Mesendoderm (in vitro differentiated cells): ENCODE measurements at places on chromosomes 13 and 19.

DNA sequence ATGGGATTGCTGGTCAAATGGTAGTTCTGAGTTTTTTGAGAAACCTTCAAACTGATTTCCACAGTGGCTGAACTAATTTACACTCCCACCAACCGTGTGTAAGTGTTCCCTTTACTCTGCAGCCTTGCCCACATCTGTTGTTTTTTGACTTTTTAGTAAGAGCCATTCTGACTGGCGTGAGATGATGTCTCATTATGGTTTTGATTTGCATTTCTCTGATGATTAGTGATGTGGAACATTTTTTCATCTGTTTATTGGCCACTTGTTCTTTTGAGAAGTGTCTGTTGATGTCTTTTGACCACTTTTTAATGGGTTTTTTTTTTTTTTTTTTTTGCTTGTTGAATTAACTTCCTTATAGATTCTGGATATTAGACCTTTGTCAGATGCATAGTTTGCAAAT, 4.3 kb downstream of the CAB39L start:
- DNase-seq, result no peak

- no peak for DNase-seq
Measured at GRCh38 chr13:25215253-25215575, 43.1 kb upstream of the AMER2 start.

DNA sequence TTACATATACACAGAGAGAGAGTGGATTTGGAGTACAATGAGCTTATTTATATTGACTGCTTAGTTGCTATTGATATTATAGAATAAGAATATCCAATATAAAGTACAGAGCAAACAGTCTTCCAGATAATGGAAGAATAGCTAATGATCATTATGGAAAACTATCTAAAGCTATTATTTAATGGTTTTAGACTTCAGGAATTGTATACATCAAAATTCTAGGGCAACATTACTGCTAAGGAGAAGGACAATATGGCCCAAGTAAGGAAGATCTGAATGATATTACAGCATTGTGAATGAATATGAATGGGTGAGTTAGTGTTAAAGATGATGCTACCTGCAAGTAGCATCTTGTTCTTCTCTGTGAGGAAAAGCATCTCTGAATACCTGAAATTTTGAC, 604.2 kb upstream of the PCDH20 start:
- no peak for DNase-seq

- no peak for DNase-seq
Measured at GRCh38 chr19:49515767-49516166, 3.3 kb downstream of the FCGRT start.

DNA sequence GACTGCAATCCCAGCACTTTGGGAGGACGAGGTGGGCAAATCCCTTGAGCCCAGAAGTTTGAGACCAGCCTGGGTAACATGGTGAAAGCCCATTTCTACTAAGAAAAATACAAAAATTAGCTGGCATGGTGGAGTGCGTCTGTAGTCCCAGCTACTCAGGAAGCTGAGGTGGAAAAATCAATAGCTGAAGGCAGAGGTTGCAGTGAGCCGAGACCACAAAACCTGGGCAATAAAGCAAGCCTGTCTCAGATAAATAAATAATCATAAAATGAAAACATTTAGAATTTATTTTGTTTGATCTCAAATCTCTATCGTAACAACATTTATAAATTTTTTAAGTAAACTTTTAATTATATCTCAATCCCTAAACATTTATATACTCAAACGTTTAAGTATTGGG, 36.6 kb downstream of the USP12 start:
- no peak for DNase-seq
